GM20000 (cell line): ENCODE measurements at places on chromosomes 3 and 15.

DNA sequence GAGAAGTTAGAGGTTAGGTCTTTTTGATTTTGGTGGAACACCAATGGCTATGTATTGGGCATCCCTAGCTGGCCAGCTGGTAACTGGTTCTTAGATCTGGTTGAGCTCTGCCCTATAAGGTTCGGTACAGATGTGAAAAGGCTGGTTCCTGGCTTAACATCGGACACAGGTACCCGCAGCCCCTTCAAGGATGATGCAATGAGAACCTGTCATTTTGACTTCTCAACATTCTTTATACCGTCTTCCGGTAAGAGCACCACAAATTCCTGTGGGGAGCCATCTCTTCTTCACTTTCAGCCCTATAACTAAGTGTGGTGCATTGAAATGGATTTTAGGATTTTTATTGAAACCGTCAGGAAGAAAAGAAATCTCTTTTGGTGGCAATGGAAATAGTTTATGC is 222.8 kb downstream of the ADAMTS9 start:
- no peak for DNase-seq

DNA sequence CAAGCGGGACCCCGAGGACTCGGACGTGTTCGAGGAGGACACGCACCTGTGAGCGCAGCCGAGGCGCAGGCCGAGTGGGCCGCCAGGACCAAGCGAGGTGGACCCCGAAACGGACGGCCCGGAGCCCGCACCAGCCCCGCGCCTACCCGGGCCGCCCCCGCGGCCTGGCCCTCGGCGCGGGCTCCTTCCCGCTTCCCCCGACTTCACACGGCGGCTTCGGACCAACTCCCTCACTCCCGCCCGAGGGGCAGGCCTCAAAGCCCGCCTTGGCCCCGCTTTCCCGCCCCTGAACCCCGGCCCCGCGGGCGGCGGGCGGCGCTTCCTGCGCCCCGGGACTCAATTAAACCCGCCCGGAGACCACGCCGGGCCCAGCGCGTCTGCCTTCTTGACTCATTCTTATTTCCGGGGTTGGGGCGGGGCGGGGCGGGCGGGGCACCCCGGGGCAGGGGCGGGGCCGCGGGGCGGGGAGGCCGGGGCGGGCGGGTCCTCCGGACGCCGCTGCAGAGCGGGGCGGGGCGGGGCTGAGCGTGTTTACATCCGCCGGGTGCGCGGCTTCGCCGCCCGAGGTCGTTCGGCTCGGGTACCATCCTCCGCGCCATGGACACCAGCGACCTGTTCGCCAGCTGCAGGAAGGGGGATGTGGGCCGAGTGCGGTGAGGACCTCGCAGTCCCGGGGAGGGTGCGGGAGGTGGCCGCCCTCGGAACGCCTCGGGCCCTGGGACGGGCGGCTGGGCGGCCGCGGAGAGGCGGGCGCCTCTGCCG is at the start of gene ABTB1:
Gene ABTB1 (plus strand): TSS at position 524 of the 762 bp plus-strand sequence. CDS start 74 bp downstream, at position 598.
- DNase-seq = peak; percentile 99

GRCh38 chr3:32392536-32393302 is 1.1 kb downstream of the CMTM7 start:
- peak; percentile 42 for DNase-seq

DNA sequence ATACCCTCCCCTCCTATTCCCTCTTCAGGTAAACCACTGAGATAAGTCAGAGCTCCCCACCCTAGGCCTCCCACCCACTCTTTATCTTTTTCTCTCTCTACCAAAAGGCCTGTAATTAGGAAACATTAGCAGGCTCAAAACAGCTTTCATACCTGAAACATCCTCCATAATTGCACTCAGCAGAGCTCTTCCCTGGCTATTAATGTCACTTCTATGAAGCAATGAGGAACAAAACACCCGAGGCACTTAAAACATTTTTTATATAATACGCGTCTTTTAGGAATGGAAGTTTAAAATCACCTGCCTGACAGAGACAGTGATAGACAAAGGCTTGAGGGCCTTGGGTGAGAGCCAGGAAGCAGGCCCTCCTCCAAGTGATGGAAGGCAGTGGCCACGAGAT is 138.9 kb downstream of the EPHB1 start:
- no peak for DNase-seq

- no peak for DNase-seq
These were observed 254.9 kb downstream of the LPP start for GRCh38 chr3:188408831-188409230.

- no peak for DNase-seq
These were observed 42.9 kb upstream of the RPL32 start for GRCh38 chr3:12884186-12884680.

DNA sequence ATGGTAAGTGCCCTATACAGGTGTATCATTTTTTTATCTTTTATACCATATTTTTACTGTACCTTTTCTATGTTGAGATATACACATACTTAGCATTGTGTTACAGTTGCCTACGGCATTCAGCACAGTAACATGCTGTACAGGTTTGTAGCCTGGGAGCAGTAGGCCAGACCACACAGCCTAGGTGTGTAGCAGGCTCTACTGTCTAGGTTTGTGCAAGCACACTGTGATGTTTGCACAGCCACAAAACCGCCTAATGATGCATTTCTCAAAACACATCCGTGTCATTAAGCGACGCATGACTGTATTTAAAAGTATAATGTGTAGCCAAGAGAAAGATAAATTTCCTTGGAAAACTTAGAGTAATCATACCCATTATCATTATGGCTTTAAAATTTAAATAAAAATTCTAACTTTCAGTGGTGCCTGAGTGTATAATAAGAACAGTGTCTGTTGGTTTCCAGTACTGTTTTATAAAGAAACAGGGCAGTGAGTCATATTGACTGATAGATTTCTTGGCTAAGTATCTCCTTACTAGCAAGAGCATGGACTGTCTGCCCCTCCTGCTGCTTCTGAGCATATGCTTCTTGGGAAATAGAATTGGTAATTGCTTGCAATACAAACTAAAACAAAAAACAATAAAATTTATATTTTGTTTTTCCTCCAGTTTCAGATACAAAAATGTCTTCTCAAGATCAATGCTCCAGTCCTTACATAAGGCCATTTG is 18.3 kb downstream of the CALML4 start:
- no peak for DNase-seq

DNA sequence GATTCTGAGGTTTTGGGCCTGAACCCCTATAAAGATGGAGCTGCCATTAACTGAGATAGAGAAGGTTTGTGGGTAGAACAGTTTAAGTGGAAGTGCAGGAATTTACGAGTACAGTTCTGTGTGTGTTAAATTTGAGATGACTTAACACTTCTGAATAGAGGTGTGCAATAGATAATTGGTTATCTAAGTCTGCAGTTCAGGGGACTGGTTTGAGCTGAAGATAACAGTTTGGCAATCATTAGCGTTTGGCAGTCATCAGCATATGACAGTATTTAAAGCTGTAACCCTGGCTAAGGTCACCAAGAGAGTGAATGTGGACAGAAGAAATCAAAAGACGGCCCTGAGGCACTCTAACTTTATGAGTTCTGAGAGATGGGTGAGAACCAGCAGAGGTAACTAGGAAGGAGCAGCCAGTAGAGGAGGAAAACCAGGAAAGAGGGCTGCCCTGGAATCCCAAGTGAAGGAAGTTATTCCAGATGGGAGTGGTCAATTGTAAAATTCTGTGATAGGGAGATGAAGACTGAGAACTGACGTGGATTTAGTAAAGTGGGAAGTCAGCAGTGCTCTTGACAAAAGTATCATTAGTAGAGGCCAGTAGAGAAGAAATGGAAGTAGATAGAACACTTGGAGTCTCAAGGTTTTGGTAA is 8.1 kb downstream of the MYNN start:
- DNase-seq = no peak

GRCh38 chr15:93340406-93340805 is 251.4 kb upstream of the RGMA start:
- DNase-seq = no peak

GRCh38 chr3:142213298-142213697 is 12.1 kb downstream of the GK5 start:
- DNase-seq = no peak
